ENCODE measurements at places on chromosomes 13 and 19.

DNA sequence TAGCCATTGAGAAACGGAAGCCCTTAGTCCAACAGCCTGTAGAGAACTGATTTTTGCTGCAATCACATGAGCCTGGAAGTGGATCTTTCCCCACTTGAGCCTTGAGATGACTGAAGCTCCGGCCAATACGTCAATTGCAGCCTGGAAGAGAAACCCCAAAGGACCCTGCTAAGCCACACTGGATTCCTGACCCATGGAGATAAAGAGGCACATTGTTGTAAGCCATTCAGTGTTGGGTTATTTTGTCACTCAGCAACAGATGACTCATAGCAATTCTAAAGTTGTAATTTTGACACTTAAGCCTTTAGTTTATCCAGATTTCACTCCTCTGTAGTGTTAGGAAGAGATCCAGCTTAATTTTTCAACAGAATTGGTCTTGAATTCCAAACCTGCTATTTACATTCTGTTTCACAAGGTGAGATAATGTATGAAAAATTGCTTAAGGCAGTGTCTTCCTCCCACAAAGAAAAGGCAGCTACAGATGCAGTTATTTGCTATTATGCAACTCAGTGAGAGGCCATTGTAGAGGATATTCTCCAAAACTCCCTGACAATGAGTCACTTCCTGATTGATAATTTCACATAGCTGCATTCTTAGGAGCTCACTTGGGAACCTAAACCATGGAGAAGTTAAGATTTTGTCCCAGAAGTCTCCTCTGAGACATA, 59.4 kb upstream of the TSHZ3 start:
- DNase-seq = no peak

GRCh38 chr13:82654861-82655855, 1227.1 kb downstream of the SLITRK1 start:
- DNase-seq = peak; percentile 18

DNA sequence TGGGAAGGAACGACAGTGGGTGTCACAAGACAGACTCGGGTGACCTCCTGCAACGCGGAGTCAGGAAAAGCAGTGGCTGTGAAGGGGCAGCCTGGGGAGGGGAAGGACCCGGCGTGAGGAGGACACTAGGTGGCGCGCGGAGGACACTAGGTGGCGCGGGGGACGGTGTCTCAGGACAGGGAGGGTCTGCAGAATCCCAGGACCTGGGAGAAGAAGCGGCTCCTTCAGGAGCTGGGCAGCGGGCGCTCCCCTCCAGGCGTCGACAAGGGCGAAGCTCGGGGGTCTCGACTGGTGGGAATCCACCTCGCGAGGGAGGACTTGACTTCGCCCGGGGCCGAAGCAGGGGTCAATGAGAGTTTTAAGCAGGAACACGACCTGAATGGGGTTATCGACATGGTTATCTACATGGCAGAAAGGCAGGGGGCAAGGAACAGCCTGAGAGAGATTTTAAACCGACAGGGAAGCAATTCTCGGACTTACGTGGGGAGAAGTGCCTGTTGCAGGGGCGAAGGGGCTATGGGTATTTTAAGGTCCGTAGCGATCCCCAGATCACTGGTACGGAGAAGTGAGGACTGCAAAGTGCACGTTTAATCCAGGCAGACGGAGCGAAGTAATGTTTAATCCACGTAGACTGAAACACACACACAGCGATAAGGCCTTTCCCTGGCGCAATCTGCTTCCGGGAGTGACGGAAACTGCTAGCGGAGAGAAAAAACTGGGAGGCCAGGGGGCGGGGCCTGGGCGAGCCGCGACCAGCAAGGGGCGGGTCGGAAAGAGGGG, at the start of gene ZNF616:
ZNF616 (minus strand) TSS at position 687 of the 780 bp plus-strand sequence. CDS start 9,426 bp downstream, outside the sequence.
- DNase-seq = peak; percentile 98

DNA sequence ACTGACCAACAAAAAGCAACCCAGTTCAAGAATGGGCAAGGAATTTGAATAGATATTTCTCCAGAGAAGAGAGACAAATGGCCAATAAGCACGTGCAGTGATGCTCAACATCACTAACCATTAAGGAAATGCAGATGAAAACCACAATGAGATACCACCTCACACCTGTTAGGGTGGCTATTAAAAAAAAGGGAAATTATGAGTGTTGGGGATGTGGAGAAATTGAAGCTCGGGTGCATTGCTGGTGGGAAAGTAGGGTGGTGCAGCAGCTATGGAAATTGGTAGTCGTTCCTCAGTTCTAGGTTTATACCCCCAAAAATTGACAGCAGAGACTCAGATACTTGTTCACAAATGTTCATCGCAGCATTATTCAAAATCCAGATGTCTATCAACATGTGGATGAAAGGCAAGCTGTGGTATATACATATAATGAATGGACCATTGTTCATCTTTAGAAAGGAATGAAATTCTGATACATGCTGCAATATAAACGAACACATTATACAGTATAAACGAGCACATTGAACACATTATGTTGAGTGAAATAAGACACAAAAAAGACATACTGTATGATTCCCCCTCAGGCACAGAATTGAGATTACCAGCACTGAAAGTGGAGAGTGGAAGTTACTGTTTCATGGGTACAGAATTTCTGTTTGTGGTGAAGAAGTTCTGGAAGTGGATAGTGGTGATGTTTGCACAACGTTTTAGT, 927 bp downstream of the CHAMP1 start:
- DNase-seq = no peak

- DNase-seq = peak; percentile 56
Observed at GRCh38 chr19:3061182-3062161, 823 bp downstream of the TLE5 start.

- no peak for DNase-seq
Observed at GRCh38 chr13:46953941-46954340, 57.1 kb upstream of the HTR2A start.

DNA sequence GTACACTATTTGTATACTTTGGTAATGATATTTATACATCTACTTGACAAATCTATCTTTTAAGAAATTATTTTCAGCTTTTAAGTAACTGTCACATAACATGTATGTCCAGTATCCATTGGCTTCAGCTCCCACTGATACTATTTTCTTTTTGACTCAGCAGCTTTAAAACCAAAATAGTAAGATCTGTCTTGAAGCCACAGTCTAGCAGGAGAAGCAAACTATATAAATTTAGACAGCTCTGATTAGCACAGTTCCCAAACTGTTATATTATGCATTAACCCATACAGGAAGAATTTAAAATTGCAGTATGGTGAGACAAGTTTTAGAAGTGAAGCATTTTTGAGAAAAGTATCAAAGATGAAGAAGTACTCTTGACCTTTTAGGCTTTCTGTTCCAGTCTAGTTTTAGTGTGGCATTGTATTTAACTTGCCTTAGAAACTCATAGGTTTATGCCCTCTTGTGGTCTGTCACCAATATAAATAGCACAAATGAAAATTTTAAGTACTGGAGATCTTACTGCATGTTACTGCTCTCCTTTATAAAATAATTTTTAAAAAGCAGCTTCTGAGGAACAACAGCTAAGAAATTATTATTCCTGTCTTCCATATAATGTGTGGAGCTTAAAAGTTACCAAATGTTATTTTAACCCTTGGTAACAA, 24.7 kb downstream of the URI1 start:
- DNase-seq = no peak

- DNase-seq = no peak
Observed at GRCh38 chr19:10372690-10373089, 7.7 kb downstream of the TYK2 start.

GRCh38 chr13:33690354-33690753, 127.6 kb upstream of the RFC3 start:
- no peak for DNase-seq

GRCh38 chr19:6524311-6524710, 6.5 kb upstream of the TNFSF9 start:
- no peak for DNase-seq

- DNase-seq = no peak
Observed at GRCh38 chr19:489418-490196, 6.7 kb upstream of the MADCAM1 start.

- peak; percentile 40 for DNase-seq
Observed at GRCh38 chr13:32538143-32538620, 413 bp downstream of the N4BP2L2 start.

DNA sequence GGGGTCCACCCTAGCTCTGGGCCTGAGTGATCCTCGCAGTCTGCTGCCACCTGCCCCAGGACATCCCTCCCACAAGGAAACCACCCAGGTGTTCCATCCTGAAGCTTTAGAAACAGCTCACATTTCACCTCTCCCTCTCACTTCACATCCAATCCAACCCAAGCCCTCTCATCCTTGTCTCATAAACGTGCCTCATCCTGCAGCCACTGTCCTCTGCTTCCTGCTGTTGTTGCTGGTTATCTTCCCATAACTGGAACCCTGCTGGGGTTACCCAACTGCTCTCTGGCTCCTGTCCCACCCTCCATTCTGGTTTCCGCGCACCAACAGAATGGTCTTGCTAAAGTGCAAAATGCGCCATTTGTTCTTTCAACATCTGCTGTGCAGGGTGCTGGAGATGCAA, 59.7 kb upstream of the MTIF3 start:
- DNase-seq = no peak

DNA sequence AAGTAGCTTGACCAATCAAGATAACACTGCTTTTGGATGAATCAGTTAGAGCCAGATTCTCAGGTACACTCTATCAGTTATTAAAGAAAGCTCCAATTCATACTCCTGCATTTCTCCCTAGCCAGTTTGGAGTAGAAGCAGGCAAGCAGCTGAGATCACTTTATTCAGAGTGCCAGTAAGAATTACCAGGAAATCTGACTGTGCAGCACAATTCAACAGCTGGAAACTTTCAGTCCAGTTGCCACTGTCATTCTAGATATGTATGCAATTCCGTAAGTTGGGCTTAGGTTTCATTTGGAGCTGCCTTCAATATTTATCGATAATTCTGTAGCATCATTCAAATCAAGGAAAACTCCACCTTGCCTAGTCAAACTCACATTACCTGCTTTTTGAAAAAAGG, 2625.6 kb upstream of the PCDH20 start:
- DNase-seq = no peak

DNA sequence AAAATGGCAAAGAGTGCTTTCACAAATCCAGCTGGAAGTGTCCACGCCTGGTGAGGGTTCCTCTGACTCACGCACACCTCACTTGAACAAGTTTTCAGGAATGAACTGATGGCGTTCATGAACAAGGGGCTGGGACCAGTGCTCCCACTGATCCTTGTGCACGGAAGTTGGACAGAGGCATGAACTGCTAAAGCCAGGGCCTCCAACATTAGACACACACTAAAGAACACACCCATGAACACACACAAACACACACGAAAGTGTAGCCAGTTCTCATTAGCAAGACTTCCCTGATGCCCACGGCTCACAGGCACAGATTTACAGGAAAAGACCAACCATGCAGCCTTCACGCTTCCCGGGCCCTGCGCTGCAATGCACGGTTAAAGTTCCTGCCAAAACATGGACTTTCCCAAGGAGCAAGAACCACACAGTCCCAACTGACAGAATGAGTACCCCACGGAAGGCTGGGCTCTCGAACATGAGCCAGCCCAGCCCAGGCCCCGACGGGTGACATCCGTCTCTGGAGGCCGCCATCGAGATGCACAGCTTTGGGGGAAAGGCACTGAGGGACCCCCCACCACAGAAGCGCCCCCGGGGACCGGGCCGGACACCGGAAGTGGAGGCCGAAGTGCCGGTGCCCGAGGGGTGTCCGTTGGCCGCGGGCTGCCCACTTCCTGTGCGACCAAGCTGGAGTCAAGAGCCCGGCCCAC, 808 bp downstream of the DNMT1 start:
- no peak for DNase-seq

DNA sequence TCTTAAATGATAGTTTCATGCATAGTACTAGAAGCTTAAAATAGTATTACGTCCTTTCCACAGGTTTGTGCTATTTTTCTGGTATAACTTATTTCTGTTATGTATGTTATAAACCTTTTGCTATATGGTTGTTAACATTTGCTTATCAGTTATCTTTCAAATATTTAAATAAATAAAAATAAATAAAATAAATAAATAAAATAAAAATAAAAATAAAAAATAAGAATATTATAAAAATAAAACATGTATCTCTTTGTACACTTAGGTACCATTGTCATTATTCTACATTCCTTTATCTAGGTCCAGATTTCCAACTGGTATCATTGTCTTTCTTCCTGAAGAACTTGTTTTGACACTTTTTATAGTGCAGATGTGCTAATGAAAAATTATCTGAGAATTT, 1310.4 kb upstream of the SLC10A2 start:
- no peak for DNase-seq

DNA sequence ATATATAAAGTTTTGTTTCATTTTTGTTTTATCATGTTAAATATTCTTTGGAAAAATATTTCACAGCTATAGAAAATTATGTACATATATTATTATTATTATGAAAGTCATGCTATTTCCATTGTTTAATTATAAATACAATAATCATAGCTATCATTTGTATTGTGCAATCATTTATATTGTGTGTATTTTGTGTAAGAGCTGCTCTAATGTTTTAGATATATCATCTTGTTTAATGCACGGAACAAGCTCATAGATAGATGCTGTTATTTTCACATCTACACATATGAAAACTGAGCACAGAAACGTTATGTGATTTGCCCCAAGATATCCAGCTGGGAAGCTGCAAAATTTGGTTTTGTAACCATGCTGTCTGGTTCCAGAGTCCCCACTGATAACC, 111.6 kb downstream of the GPC5 start:
- DNase-seq = no peak

GRCh38 chr13:22061371-22061805, 390.5 kb downstream of the FGF9 start:
- DNase-seq = no peak

DNA sequence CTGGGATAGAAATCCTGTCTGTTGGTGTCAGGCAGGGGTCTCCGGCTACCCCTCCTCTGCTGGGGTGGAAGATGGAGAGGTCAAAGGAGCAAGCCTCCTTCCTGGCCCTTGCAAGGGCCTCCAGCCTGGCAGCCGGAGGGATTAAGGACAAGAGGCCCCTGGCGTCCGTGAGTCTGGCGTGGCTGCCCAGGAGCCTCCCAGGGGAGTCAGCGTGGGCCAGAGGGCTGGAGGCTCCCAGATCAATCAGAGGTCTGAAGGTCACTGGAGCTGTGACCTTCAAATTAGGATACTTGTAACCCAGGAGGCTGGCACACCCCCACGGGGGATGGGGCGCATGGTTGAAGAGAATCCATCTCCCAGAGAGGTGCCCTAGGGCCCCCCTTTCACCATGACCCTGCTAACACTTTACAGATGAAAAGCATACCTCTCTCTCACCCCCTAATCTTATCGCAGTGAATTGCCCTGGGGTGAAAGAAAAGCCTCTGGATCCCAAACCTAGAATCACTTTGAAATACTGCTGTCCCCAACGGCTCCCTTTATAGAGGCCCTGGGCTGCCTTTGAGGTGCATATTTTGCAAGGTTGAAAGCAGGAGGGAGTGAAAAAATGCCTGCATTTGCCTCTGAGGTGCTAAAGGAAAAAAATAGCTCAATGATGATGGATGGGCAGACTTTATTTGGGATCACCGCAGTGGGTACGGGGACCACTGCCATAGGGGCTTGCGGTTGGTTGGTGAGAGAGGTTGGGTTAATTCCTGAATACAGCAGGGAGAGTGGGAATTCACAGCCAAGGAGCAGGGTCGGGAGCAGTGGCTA, 44.9 kb upstream of the PEG3 start:
- DNase-seq = no peak

All from body of pancreas (tissue), 4 donors.